Activated T-helper 2 cell treated with anti-CD3 and anti-CD28 coated beads, Interferon-gamma antibody, Interleukin-2, Interleukin-4, amounts not matched to agents 10 μg/mL and 5 μg/mL and 100 μg/mL, durations not matched to agents 14 hours and 24 hours and 36 hours (primary cell): ENCODE measurements at places on chromosomes 7 and 10.

DNA sequence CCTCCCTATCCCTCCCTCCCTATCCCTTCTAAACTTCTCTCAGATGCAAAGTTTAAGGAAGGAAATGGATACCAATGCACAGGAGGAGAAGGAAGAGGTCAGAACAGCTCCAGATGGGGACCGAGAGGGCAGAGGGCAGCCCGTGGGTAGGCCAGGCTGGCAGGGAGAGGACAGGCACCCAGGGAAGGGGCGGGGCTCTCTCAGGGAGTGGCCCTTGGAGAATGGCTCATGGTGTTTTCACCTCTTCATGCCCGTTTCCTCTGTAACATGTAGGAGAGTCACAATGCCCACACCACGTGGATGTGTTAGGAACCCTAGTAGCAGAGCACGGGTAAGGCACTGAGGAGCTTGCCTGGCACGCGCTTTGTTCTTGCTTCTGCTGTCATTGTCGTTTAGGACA lies 264.5 kb downstream of the CELF2 start:
- no peak for DNase-seq
- peaks cover 15% of the 10 kb centered on the region for H3K4me1 ChIP-seq
- no peak overlapping the region for H3K27ac ChIP-seq
- no peak overlapping the region for H3K4me3 ChIP-seq
- H3K27me3 ChIP-seq: no peaks in the 10 kb centered on the region

- H3K4me1 ChIP-seq: no peaks in the 10 kb centered on the region
- no peak overlapping the region for H3K4me3 ChIP-seq
- no peak overlapping the region for H3K27ac ChIP-seq
- DNase-seq: no peak
- H3K27me3 ChIP-seq: peaks cover 7% of the 10 kb centered on the region
Measured at GRCh38 chr10:77911535-77912123, 14.9 kb downstream of the DLG5 start.

DNA sequence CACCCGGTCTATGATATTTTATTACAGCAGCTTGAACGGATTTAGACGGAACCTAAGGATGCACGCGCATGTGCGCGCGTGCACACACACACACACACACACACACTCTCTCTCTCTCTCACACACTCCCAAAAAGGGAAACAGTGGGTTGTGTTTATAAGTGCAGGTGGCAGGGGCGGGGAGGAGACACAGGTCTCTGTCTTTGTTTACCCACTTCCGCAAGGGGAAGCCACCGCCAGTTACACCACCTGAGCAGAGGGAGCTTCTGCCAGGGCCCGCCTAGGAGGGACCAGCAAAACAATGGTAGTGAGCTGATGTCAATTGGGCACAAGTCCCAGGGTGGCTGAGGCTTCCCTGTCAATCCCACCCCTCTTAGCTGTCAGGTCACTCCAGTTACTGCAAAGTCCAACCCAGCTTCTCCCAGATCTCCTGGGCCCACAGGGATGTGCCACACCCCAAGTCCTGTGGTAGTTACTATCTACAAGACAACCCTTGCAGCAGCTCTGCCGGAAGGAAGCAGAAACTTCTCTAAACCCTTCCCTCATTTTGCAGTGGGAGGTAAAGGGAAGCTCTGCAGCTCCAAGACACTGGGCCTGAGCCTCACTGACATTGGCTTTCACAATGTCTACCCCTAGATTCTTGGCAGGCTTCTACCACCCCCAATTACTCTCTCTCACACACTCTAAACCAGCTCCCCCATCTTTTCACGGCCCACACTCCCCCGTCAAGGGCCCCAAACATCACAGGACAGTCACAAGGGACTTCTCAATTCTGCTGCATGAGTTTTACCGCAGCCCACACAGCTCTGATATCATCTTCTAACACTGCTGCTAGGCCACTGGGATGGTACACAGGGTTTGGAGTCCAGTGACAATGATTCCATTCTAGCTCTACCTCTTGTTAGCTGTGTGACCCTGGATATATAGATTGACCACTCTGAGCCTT lies 17.6 kb downstream of the ANXA11 start:
- DNase-seq: peak; percentile 81
- H3K4me1 ChIP-seq: peaks cover 71% of the 10 kb centered on the region
- H3K4me3 ChIP-seq: peak overlapping the region; percentile 70

DNA sequence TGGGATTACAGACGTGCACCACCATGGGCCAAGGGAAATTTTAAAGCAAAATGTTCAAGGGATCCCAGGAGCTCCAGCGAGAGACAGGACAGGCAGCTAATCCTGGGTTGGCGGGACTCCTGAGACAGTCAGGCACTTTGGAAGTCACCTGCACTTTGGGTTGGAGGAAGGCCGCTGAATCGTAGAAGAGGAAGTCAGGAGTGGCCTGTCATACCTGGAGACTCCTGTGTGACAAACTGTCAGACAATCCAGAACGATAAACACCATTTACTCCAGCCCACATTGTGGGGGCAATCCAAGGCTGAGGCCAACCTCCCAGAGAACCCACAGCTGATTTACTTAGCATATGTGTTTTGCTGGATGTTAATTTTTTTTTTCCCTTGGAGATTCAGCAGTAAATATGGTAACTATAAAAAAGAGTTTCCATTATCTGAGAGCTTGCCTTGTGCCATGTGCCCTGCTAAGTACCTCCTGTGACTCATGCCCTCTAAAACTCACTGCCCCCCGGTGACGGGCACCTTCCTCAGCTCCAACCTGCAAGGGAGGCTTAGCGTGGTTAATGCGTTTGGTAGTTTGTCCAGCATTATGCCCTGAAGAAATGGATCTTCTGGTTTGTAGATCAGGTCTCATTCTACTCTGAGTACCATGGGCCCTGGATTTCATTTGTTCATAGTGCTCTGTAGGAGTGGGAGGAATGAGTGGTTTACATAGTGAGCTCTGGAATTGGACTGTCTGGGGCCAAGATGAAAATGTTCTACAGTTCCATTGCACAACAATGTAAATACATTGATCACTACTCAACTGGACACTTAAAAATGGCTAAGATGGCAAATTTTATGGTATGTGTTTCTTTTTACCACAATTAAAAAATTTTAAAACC lies 50.9 kb downstream of the ICA1 start:
- H3K4me3 ChIP-seq: no peak overlapping the region
- H3K27me3 ChIP-seq: peaks cover 5% of the 10 kb centered on the region
- H3K36me3 ChIP-seq: no peaks in the 10 kb centered on the region
- DNase-seq: no peak
- H3K4me1 ChIP-seq: peaks cover 29% of the 10 kb centered on the region
- no peak overlapping the region for H3K27ac ChIP-seq

- H3K27me3 ChIP-seq: no peaks in the 10 kb centered on the region
- no peak for DNase-seq
- peaks cover 49% of the 10 kb centered on the region for H3K4me1 ChIP-seq
- no peak overlapping the region for H3K4me3 ChIP-seq
- peaks cover 10% of the 10 kb centered on the region for H3K36me3 ChIP-seq
Measured at GRCh38 chr10:48802611-48803071, 118.0 kb downstream of the WDFY4 start.

- no peak overlapping the region for H3K4me3 ChIP-seq
- H3K27me3 ChIP-seq: no peaks in the 10 kb centered on the region
- peaks cover 26% of the 10 kb centered on the region for H3K4me1 ChIP-seq
- no peak overlapping the region for H3K27ac ChIP-seq
Measured at GRCh38 chr10:119095640-119096039, 8.3 kb upstream of the DENND10 start.

- H3K36me3 ChIP-seq: no peaks in the 10 kb centered on the region
- no peaks in the 10 kb centered on the region for H3K4me1 ChIP-seq
- no peak for DNase-seq
- H3K27ac ChIP-seq: no peak overlapping the region
Measured at GRCh38 chr10:34107626-34108516, 707.2 kb downstream of the PARD3 start.

GRCh38 chr7:266851-267840 lies 22.8 kb upstream of the FOXL3 start:
- DNase-seq: no peak
- no peaks in the 10 kb centered on the region for H3K27me3 ChIP-seq
- H3K4me1 ChIP-seq: no peaks in the 10 kb centered on the region
- H3K27ac ChIP-seq: no peak overlapping the region
- no peaks in the 10 kb centered on the region for H3K36me3 ChIP-seq

DNA sequence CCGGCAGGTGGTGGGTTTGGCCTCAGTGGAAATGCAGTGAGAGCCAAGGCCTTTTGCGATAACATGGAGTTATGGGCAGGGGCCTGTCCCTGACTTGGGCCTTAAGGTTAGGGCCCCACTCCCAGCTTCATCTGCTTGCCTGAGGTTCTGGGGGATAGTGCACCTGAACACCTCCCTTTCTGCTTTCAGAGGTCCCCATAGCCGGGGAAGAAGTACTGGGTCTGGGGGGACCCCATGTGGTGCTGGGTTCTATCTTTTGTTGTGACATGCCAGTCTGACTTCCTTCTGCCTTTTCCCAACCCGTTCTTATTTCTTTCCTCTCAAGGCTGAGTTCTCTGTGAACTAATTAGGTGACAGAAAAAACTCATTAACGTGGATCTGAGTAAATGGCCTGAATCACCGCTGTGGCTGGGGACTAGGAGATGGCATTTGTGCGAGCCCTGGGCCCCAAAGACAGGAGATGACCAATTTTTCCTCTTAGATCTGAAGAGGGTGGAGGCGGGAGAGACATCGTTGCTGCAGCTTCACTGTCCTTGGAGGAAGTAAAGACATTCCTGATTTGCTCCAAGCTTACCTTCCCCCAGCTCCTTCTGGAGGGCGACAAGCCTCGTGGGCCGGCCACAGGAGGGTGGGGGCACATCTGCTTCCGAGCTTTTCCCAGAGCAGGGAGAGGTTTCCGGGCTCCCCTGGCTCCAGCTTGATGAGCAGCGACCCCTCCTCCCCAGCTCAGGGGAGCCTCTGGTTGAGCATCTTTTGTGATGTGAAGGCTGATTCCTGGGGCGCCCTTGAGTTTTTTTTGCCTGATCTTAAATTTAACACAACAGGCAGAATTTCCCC lies 2.0 kb downstream of the AGAP3 start:
- H3K27me3 ChIP-seq: peaks cover 8% of the 10 kb centered on the region
- no peak for DNase-seq

GRCh38 chr7:30644286-30644955 lies 37.8 kb downstream of the CRHR2 start:
- no peaks in the 10 kb centered on the region for H3K27me3 ChIP-seq
- no peak overlapping the region for H3K4me3 ChIP-seq
- peaks cover 11% of the 10 kb centered on the region for H3K36me3 ChIP-seq
- H3K4me1 ChIP-seq: no peaks in the 10 kb centered on the region

DNA sequence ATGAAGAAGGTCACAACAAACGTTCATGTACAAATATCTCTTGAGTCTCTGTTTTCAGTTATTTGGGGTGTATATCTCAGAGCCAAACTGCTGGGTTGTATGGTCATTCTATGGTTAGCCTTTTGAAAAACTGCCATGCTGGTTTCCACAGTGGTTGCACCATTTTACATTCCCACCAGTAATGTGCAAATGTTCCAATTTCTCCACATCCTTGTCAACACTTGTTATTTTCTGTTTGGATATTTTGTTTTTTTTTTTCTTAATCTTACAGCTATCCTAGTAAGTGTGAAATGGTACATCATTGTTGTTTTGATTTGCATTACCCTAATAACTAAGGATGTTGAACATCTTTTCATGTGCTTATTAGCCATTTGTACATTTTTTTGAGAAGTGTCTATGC lies 13.0 kb upstream of the C1GALT1 start:
- peaks cover 26% of the 10 kb centered on the region for H3K4me1 ChIP-seq
- H3K36me3 ChIP-seq: peaks cover 60% of the 10 kb centered on the region
- no peak overlapping the region for H3K27ac ChIP-seq
- no peak overlapping the region for H3K4me3 ChIP-seq

GRCh38 chr7:37371755-37372154 lies 76.9 kb downstream of the ELMO1 start:
- peaks cover 25% of the 10 kb centered on the region for H3K27me3 ChIP-seq
- H3K4me3 ChIP-seq: no peak overlapping the region
- no peak overlapping the region for H3K27ac ChIP-seq
- H3K4me1 ChIP-seq: peaks cover 28% of the 10 kb centered on the region

- no peak overlapping the region for H3K27ac ChIP-seq
- H3K36me3 ChIP-seq: no peaks in the 10 kb centered on the region
- H3K4me3 ChIP-seq: no peak overlapping the region
- DNase-seq: no peak
- H3K4me1 ChIP-seq: no peaks in the 10 kb centered on the region
Measured at GRCh38 chr10:124516746-124517397, 55.2 kb downstream of the LHPP start.

DNA sequence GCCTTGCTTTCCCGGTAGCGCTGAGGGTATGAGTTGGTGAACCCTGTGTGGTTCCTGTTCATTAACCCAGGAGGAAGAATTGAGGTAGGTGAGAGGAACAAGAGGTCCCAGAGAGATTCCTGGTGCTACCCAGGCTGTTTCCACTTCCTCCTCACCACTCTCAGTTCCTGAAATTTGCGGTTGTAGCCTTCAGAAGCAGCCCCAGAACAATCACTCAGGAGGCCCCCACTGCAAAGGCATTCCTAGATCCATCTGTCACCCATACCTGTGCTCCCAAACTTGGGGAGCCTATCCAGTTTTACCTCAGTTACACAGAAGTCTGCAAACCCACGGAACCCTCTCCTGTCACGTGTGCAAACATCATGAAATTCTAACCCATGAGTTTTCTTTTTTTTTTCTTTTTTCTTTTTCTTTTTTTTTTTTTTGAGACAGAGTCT lies 9.0 kb upstream of the PIP4K2A start:
- DNase-seq: no peak
- H3K27me3 ChIP-seq: peaks cover 9% of the 10 kb centered on the region
- no peak overlapping the region for H3K27ac ChIP-seq
- H3K36me3 ChIP-seq: no peaks in the 10 kb centered on the region

- no peaks in the 10 kb centered on the region for H3K4me1 ChIP-seq
- no peaks in the 10 kb centered on the region for H3K36me3 ChIP-seq
- no peak for DNase-seq
- no peak overlapping the region for H3K27ac ChIP-seq
Measured at GRCh38 chr7:143419880-143420279, 11.2 kb upstream of the EPHA1 start.

- no peak overlapping the region for H3K27ac ChIP-seq
- peaks cover 2% of the 10 kb centered on the region for H3K27me3 ChIP-seq
- DNase-seq: no peak
- no peak overlapping the region for H3K4me3 ChIP-seq
- H3K36me3 ChIP-seq: no peaks in the 10 kb centered on the region
Measured at GRCh38 chr7:17773289-17773626, 167.0 kb downstream of the SNX13 start.

- H3K27ac ChIP-seq: no peak overlapping the region
- H3K4me1 ChIP-seq: no peaks in the 10 kb centered on the region
- H3K4me3 ChIP-seq: no peak overlapping the region
- no peaks in the 10 kb centered on the region for H3K36me3 ChIP-seq
- DNase-seq: no peak
Measured at GRCh38 chr10:124002391-124003069, 90.9 kb downstream of the CHST15 start.

DNA sequence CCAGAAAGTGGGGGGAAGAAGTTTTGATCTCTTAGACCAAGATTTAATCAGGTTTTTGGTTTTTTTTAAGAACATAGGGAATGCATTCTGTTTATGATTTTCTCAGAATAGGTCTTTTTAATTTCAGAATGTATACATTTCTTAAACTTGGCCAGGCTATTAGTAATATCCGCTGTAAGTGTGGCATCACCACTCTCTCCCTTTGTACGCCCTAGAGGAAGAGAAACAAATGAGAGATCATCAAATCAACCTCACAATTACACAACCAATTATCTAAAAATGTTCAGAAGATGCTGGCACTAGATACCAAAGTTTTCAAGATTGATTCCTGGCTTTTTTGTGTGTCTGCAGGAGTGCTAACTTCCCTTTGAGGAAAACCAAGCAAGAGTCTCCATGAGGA lies 70.0 kb downstream of the KLF6 start:
- no peak for DNase-seq
- no peak overlapping the region for H3K27ac ChIP-seq
- no peak overlapping the region for H3K4me3 ChIP-seq
- H3K27me3 ChIP-seq: peaks cover 5% of the 10 kb centered on the region
